ENCODE measurements at places on chromosomes 2 and 18.

- no peak for DNase-seq
Observed at GRCh38 chr2:120926463-120927264, 191.0 kb downstream of the GLI2 start.

DNA sequence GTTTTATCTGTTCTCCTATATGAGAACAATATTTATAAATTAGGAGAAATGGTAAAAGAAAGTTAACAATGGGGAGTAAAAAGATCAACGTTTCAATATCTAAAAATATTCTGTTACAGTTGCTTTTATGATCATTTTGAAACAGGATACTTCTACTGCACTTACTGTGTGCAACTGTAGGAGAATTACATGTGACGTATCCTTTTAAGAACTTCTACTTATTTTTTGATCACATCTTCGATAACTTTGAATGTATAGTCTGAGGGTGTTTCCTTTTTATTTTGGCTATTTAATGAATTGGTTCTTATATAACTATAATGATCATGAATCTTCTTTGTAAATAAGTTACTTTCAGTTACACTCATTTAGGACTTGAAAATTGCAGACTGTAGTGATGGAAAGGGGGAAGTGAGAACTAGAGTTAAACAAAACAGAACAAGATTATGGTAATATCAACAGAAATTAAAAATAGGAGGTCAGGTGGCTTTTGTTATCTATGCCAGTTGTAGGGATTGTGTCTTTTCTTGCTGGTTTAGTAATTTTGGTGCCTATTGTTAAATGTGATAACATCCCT, 109.9 kb downstream of the MSTN start:
- no peak for DNase-seq

- no peak for DNase-seq
Observed at GRCh38 chr2:234823196-234823876, 128.5 kb upstream of the SH3BP4 start.

GRCh38 chr2:241063093-241063551, 39.0 kb downstream of the MTERF4 start:
- no peak for DNase-seq

- DNase-seq, result no peak
Observed at GRCh38 chr2:98155291-98155690, 68.3 kb downstream of the VWA3B start.

Measured in CD4-positive, alpha-beta T cell treated with Interleukin-17A for 1 hour (primary cell).